ENCODE measurements at places on chromosomes 7 and 10.

DNA sequence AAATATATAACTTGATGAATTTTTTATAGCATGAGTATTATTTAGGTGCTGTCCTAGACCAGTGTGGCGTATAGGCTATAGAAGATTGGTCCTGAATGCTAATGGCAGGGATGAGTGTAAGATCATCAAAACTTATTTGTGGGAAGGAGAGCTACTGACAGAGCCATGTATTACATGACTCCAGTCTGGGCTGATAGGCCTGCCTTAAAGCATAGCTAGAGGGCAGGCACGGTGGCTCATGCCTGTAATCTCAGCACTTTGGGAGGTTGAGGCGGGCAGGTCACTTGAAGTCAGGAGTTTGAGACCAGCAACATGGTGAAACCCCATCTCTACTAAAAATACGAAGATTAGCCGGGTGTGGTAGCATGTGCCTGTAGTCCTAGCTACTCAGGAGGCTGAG, 198.1 kb upstream of the KLF14 start:
- no peak for DNase-seq

DNA sequence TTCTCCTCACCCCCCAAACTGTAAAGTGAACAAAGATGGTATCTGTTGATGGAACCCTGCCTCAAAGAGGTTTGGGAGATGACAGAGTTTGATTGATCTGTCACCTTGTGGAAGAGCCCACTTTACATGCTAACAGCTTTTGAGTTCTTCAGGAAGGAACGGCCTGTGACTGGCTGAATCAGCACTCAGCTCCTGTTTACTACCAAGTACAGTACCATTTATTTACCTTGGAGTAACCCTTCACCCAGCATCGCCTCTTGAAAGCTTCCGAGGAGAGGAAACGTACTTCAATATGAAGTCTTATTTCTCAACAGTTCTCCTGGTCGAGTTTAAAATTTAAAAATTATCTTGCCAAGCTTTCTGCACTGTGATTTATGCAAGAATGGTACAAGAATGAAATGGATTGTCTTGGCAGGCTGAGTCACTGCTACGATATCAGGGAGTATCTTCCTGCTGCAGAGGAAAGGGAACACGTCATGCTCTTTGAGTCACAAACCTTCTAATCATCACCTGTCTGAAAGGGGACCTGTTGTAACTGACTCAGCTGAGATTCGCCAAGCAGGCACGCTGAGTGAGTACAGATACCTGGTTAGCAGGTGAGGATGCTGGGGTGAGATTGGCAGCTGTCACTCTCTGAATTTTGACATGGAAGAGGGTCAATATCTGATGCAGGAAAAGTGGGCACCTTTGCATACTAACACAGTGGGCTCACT, 30.1 kb downstream of the KLF6 start:
- DNase-seq, result peak; percentile 58

GRCh38 chr10:69965086-69965485, 87.6 kb upstream of the MACROH2A2 start:
- no peak for DNase-seq

DNA sequence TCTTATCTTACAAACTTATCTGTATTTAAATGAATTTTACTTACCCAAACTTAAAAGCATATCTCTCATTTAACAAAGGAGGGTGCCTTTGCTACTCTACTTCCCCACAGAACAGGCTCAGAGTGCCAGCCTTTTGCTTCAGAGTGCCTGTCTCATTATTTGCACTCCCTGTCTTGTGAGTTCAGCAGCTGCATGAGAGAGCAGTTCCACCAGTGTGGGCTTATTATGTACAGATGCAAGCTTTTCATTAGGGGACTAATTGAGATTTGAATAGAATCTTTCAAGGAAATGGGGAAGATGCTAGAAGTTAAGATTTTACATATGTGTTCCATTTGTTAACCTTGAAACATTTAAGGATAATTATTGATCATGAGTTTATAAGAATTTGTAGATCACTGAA, 310.2 kb upstream of the LRRN3 start:
- DNase-seq, result no peak

- peak; percentile 96 for DNase-seq
Observed at GRCh38 chr7:102433219-102434038, at the start of gene ORAI2. Gene ORAI2, plus strand, starts transcription at chr7:102433575. Its CDS starts 5,382 bp downstream, at chr7:102438957.

GRCh38 chr10:865257-865656, 66.2 kb downstream of the LARP4B start:
- DNase-seq, result no peak

DNA sequence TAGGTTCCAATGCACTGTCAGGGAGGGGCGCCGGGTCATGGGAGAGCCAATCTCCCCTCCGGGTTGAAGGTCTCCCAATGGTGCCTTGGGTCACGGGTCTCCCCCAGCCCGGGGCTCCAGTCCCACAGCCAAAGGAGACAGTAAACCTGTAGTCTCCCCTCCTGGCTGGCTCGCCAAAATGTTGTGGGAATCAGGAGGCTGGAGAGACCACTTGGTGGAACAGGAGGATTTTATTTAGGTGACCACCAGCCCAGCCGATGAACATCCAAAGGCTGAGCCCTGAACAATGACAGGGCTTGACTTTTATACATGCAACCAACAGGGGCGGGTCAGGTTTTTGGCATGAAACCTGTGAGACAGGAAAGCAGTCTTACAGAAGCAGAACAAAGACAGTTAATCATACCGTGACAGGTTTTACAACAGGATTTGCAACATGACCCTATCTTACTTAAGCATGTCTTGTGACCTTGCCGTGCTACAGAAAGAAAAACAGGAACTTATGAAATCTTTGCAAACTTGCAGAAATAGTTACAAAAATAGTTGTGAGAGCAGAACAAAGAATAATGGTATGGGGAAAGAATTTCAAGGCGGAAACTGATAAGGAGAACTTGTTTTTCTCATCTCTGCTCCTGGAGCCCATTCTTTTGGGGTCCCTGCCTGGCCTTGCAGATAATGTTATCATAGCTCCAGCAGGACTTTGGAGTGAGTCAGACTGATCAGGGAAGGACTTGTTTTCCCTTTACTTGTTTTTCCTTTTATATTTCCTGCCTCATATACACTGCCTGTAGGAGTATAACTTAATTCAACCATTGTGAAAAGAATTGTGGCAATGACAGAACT, 7.1 kb downstream of the ERV3-1 start:
- DNase-seq, result peak; percentile 76

DNA sequence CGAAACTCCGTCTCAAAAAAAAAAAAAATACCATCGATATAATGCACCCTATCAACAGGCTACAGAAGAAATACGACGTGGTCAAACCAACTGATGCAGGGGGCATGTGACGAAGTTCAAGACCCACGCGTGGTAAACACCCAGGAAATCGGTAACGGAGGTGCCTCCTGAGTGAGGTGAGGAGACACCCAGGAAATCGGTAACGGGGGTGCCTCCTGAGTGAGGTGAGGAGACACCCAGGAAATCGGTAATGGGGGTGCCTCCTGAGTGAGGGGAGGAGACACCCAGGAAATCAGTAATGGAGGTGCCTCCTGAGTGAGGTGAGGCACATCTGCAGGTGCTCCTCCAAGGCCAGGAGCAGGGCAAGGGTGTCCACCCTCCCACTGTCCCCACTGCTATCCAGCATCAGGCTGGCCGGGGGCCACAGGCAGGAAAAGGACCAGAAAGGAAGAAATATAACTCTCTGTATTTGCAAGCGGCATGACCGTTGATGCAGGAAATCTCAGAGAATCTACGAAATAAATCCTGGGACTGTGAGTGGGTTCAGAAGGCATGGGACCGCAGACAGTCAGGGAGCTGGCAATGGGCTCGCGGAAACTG, 10.7 kb upstream of the GPR146 start:
- no peak for DNase-seq

DNA sequence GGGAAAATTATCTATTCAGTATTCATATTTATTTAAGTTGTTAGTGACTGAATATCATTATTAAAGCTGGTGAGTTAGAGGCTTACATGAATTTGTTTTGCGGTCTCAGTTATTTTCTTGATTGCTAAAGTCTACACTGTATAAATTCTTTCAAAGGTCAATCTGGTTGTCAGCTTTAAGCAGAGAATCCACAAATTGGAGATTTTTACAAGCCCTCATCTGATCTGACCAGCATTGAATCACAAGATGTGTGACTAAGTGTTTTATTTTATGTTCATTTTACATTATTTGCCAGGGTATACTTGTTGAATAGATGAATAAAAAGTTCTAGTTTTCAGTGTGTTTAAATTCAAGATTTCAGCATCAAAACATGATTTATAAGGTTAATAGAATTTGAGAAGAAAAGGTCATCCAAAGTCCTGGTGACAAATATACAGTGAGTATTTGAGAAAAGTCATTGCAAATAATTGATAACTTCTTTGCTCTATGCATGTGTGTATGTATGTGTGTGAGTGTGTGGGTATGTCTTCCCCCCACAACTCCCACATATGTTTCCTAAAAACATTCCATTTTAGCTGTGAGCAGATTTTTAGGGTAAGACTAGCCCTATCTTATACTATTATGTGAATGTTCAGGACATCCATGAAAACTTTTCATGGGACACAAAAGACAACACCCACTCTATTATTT, 4.4 kb downstream of the SEMA3A start:
- no peak for DNase-seq

DNA sequence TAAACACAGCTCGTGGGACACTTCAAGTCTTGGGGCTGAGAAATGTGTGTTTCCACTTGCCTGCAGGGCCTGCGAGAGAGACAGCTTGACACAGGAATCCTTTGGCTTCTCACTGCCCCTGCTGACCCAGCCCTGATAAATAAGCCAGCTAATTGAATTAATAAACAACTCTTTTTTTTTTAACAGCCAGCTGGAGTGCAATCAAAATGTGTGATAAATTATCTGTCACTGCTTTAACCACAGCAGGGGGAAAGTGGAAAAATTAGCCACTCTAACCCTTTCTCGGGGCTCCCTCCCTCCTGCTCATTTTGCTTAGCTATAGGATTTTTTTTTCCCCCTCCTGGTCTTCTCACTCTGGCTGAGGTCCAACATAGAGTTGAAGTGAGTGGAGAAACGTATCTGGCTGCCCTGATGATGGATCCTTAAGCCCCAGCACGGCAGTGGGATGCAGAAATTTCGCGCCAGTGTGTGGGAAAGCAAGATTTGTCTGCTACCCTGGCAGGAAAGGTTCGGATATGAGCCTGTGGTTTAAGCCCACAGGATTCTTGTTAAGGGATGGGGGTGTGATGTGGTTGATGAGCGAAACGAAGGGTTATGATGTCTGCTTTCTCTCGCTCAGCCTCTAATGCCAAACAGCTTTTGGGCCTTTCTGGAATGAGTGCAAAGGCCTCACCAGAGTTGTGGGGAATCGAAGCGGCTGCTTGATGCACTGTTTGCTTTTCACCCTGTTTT, 173.8 kb downstream of the TRIL start:
- no peak for DNase-seq

- DNase-seq, result no peak
Observed at GRCh38 chr10:44195112-44196007, 189.5 kb downstream of the CXCL12 start.

GRCh38 chr7:3888096-3888495, 587.0 kb downstream of the SDK1 start:
- no peak for DNase-seq

DNA sequence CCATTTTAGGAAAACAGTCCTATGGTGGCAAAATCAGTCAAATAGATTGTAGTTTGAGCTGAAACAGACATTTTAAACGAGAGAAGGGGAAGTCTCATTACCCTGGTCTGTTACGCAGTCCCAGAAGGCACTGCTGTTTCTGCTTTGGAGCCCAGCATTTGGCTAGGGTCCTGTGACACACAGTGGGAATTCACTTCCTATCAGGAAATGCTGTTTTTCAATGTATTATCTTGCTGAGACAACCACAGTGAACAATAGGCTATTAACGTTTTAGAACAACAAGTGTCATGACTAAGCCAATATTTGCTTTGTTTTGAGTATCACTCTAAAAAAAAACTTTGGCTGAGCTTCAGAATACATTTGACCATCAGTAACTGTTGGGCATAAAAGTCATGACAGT, 74.1 kb downstream of the ADD3 start:
- peak; percentile 69 for DNase-seq

DNA sequence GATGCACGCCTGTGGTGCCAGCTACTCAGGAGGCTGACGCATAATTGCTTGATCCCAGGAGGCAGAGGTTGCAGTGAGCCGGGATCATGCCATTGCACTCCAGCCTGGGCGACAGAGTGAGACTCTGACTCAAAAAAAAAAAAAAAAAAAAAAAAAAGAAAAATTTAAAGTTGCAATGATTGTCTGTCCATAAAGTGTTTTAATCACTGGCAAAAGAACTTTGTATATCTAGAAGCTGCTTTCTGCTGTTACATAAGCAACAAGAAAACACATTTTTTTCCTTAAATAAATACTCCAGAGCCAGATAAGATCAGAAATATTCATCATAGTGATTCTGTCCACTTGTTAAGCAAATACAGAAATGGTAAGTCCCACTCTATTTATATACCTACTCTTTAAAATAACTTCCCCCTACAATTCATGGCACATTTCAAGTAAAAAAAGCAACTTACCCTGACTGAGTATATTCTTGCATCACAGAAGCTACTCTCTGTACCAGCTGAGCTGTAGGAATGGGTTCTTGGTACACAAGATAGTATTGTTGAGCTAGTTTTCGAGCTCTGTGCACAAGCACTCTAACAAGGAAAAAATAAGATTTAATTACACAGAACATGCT, 7.6 kb downstream of the PSMA2 start:
- peak; percentile 54 for DNase-seq

DNA sequence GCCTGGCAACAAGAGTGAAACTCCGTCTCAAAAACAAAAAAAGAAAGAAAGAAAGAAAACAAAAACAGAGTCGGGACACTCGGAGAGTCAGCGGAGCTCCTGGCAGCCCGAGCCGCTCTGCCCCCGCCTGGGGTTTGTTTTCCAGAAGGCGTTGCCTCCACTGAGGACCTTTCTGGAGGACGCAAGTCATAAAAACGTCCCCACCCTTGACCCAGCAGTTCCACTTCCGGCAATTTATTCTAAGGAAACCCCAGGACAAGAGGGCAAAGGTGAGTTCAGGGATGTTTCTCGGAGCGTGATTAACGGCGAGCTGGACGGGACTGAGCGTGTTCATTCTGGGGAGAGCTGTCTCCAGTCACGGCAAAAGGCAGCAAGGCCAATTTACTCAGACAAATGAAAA, 27.0 kb upstream of the SUN1 start:
- no peak for DNase-seq

DNA sequence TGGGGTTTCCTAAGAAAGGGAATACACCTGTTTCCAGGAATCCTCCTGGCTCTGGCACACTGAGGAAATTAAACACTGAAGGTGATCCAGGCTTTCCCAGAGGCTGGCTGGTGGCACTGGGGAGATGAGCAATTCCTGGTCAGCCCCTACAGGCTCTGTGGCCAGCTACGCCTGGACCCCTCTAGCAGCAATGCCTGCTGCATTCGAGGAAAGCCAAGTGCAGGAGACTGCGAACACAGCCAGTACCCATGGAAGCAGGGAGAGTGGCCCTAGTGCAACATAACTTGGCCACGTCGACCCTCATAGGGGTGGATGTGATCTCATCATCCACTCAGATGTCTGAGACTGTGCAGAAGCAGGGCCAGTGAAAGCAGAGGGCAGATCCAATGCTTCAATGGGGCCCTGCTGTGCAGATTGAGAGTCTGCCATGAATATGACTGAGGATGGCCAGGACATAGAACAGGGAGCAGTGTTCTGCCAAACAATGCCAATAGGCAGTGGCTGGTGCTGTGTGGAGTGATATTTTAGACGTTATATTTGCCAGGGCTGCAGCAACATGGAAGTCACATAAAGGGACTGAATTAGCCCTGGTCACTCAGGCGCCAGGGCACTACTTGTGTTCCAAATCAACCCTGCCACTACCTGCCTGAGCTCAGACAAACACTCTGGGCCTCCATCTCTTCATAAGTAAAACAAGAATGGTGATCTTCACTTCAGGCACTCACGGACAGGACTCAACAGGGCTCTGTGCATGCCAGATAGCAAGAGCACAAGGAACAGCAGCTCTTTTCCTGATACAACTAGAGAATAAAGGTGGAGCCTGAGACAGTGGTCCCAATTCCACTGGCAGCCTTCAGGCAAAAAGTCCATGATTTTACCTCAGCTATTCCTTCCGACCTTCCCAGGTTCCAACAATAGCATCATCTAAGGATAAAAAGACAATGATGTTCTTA, 2.4 kb downstream of the ZNF488 start:
- no peak for DNase-seq
